Right lung (tissue), 10 donors: ENCODE measurements at places on chromosomes 1 and 21. TPM values are rescaled to one million over a fixed set of nuclear protein-coding genes. Genes with fewer than 3 reads are reported as not detected.
A peak's percentile ranks its signal among the peaks of the same experiment; 100 is the strongest.

- no peak for DNase-seq
Observed at GRCh38 chr1:3038571-3039181, 17.4 kb downstream of the ACTRT2 start.

CACHD1 gene
- polyA plus RNA-seq = 24.5 TPM

DNA sequence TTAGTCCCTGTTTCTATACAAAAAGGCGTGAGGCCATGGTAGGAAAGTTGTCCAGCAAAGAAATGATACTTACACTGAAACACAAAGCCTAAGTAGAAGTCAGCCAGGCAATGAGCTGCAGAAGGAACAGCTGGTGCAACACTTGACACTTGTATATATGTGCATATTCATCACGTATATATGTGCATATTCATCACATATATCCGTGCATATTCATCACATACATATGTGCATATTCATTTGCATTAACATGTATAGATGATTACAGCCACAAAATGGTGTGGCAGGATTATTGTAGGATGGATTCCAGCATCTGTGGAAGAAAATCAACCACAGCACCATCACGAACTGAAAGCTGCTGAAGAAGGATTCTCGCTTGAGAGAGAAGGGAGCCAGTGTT lies 189.0 kb upstream of the RGS18 start:
- DNase-seq = no peak

DNA sequence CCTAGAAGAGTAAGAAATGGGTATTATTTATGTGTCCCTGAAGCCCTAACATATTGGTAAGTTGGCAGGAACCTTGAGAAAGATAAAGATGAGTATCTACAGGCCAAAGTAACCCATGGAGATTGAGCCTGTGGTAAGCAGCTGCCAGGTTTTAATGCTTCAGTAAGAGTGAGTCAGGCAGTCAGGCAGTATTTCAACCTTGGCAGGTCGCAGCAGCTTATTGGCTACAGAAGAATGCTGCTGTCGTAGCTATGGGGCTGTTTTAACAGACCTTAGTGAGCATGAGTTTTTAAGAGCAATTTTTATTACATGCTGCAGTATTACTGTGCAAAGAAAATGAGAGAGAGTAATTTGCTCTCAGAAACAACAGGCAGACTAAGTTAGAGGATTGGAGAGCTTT lies 10.3 kb upstream of the SLC30A10 start:
- DNase-seq = no peak

DNA sequence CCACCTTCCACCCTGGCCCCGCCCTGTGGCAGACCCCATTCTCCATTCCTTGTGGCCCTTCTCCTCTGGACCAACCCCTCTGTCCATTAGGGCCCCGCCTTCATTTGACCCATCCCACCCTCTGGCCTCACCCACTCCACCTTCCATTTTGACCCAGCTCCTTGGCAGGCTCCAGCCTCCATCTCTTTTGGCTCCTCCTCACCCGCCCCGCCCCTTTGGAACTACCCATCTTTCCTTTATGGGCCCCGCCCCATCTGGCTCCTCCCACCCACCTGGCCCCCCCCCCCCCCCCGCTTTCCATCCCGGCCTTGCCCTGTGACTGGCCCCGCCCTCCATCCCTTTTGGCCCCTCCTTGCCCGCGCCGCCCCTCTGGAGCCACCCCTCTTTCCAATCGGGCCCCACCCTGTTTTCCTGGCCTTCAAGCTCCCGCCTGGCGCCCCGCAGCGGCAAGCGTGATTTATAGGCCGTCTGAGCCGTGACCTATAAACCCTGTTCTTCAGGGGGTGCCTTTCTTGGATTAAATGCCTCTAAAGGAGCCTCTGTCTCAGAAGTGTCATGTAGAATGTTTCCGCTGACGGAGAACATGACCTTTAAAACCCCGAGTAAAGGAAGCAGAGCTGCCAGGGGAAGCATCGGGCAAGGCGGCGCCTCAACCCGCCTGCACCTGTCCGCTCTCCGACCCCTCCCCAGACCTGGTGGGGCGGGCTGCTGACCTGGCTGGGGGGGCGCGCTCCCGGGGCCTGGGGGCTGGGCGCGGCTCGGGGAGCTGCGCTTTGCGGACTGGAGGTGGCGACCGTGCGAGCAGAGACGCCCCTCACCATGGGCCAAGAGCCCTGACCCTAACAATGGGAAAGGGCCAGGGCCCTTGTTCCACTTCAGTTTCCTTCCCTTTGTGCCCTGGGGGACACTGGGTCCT lies 178.0 kb downstream of the CAMTA1 start:
- peak; percentile 8 for DNase-seq
